A549 treated with DMSO at 1 μM for 4 hours (cell line): ENCODE measurements at places on chromosomes 2 and 18. TPM values are rescaled to one million over a fixed set of nuclear protein-coding genes. Genes with fewer than 3 reads are reported as not detected.

Gene REEP1
- total RNA-seq: 0.53 to 1.1 TPM (median 0.83 TPM) in 5 replicates

Gene SH3BP4
- total RNA-seq: 33.2 to 34.7 TPM (median 33.9 TPM) in 5 replicates

Gene RTN4
- total RNA-seq: 459 to 543 TPM (median 502 TPM) in 5 replicates

Gene PLEK
- not detected in 5 replicates for total RNA-seq
